ENCODE measurements at places on chromosomes 5 and 9.

DNA sequence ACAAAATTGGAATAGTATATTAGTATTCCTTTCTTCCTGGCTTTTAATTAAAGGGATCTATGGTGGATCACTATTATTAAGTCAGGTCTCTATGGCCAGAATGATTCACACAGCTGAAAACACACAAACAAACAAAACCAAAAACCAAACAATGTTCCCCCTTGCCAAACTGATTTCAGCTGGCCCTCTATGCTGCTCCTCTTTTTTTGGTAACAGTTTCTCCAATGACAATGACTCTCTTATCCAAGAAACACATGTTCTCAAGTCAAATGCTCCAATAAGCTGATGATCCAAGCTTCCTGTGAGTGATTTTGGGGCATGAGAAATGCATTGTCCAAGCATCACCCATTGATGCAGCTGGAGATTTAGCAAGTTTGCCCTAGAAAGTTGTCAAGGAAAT, 193.4 kb upstream of the TUT7 start:
- no peak for DNase-seq

- no peak for DNase-seq
Observed at GRCh38 chr5:68548959-68549676, 333.6 kb downstream of the PIK3R1 start.

DNA sequence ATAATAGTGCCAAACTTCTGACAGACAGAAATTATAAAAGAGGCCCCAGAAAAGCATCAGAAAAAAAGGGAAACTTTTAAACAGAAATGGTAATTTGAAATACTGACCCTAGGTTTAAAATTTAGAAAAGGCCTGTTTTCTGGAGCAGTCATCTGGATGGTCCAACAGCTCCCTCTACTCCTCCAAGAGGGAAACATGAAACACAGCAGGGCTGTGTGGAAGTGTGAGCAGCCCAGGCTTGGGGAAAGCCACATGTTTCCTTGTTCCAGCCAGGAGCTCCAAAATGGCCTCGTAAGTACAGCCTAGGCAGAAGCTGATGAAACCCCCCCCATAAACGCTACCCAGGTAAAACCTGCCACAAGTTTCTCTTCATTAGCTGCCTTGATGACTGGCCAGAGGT, 499.3 kb upstream of the ADAMTS16 start:
- DNase-seq, result no peak

GRCh38 chr9:35906923-35907699, 1.1 kb downstream of the HRCT1 start:
- DNase-seq, result no peak

- no peak for DNase-seq
Observed at GRCh38 chr5:167528651-167529050, 762.8 kb upstream of the WWC1 start.

GRCh38 chr5:144135113-144135762, 35.2 kb downstream of the YIPF5 start:
- DNase-seq, result no peak

- DNase-seq, result no peak
Observed at GRCh38 chr9:75183306-75183705, 95.0 kb downstream of the OSTF1 start.

- no peak for DNase-seq
Observed at GRCh38 chr9:129568560-129569501, 52.1 kb downstream of the C9orf50 start.

DNA sequence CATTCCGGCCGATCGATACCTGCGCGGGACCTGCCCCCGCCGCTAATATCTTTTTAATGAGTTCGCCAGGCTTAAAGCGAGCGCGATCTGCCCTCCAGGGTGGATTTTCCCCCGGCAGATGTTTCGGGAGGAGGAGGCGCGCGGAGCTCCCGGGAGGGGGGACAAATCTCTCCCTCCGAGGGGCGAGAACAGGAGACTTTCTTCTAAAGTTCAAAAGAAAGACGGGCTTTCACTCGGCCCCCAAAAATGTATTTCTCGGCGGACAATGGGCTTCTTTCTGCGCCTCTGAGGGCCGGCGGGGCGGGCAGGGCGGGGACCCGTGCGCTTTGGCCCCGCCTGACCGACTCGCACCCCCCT, 4.1 kb upstream of the PRDM12 start:
- DNase-seq, result no peak

GRCh38 chr9:125183054-125183453, 6.5 kb downstream of the PPP6C start:
- DNase-seq, result no peak

DNA sequence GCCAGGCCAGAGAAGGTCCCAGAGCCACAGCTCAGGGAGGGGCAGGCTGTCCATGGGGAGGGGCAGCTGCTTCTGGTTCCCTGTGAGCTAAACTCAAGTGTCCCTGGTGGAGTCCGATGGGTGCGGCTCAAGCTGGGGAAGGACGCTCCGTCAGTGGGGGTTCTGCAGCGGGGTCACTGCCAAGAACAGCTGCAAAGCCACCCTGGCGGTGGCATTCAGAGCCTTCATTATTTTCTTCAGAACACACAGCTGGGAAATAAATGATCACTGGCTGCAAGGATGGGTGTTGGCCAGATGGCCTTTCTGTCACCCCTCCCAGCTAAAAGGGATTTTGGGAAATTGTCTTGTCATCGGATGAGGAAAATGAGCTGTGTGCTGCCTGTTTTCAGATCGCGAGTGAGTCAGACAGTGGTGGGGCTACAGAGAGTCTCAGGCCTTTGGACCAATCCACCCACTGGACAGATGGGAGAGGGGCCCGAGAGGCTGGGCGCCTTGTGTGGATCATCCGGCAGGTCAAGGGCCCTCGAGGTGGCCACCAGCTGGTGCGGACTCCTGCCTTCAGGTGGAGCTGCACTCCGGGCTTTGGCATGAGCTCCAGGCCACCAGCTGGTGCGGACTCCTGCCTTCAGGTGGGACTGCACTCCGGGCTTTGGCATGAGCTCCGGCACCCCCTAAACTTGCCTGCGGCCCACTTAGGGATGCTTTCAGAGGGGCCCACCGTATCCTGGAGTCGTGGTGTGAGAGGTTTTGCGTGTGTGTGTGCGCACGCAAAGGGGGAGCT, 17.9 kb upstream of the GFPT2 start:
- no peak for DNase-seq

All from GM12891 (cell line).